AG08396 (cell line): ENCODE measurements at places on chromosomes 5 and 9.
A peak's percentile ranks its signal among the peaks of the same experiment; 100 is the strongest.

GRCh38 chr5:62139741-62140140, 166.3 kb upstream of the KIF2A start:
- DNase-seq, result no peak

GRCh38 chr5:179138568-179138925, 78.4 kb downstream of the ZNF354C start:
- no peak for DNase-seq

DNA sequence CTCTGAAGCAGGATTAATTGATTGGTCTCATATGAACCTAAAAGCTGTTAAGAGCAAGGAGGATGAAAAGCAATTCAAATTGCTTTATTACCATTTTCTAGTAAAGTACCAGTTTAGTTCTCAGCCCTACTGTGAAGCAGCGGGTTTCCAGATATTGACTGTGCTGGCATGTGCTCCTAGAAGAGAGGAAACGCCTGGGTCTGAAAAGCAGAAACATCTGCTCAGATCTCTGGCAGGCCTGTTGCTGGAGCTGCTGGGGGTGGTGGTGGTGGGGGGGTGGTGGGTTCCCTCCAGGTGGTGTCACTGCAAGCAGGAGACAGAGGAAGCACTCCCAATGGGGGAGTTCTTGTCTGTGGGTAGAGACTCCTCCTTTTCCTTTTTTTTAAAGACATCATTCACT, 105.5 kb upstream of the ZNF462 start:
- DNase-seq, result no peak

DNA sequence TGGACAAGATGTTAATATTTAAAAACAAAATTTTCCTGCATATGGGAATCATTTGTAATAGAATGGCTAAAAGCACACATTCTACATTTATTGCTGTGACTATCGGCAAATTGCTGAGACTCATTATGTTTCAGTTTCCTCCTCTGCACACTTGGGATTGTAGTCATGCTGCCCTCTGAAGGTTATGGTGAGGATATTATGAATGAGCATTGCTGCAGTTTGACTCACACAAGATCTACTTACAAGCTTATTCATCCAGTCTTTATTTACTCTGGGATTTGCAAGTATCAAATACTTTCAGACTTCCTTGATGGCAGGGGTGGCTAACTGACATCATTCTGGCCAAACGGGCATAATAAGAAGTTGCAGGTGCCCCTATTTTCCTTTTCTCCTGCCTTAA, 9.5 kb upstream of the NFIL3 start:
- DNase-seq, result peak; percentile 79

DNA sequence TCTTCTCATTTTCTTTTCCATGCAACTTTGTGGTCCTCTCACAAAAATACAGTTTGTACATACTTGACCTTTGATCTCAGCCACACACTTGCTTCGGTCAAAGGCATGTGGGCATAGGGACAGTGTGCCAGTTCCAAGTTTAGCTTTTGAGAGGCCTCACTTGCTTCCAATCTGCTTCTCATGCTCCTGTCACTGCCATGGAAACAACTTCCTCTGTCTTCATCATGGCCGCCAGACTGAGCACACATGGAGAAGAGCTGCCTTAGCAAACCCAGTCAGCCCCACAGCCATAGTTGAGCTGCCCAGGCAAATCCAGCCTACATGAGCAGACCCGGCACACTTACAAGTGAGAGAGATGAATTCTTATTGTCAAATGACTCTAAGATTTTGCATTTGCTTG, 138.2 kb upstream of the TUSC1 start:
- no peak for DNase-seq

DNA sequence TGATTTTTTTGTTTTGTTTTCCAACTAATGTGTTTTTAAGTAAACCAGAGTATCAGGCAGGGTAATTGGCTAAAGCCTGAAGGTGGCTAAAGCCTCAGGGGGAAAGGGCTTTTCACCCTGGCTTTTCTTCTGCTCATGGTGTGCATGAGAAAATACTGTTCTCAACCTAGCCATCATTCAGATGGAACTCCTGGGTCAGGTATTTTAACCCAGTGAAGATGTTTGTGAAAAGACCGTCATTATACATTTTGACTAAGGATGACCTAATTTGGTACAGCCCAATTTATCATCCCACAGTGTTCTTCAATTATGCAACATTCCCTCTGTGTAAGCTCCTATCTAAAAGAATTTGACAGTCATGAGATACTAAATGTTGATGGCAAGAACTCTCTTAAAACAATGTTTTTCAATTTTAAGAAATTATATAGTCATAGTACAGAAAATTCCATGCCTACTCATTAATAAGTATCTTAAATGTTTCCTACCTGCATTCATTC, 209.5 kb upstream of the TARS1 start:
- no peak for DNase-seq

DNA sequence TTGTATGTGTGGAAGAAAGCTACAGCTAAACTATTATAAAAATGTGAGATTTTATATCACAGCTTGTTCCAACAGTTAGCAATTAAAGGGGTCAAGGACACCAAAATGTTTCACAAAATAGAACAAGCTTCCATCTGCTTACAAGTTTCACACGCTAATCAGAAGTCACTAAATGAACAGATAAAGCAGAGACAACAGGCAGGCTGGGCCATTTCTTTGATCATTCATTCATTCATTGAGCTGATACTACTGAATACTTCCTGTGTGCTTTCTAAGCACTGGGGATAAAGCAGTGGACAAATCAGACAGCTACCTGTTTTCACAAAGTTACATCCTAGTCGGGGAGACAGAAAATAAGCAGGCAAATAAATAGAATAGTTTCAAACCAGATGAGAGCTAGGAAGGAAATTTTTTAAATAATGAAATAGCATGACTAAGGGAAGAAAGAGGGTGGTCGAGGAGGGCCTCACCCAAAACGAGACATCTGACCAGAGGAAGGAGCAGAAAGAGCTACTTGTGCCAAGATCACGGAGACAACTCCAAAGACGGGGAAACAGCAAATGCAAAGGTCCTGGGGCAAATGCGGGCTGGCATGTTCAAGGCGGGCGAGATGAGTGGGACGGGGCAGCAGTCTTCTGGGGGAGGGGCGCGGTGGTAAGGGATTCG, 1.2 kb downstream of the MAPK9 start:
- DNase-seq, result no peak

DNA sequence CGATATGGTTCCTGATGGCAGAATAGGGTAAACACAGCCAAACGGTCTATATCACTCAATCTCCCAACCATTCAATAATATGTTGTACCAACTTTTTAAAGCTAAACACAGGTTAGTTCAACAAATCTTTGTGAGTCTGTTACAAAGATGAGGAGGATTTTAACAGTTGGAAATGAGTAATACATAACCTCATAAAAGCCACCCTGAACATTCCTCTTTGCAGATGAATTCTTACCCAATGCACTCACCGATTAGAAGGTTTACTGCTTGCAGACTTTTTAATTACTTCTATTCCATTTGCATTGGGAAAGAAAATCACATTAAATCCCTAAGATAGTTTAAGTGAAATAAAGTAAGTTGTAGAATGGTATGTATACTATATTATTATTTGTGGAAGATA, 23.3 kb upstream of the TRMT10B start:
- DNase-seq, result no peak

- DNase-seq, result no peak
Observed at GRCh38 chr9:133028221-133028620, 2.6 kb upstream of the GTF3C5 start.

- no peak for DNase-seq
Observed at GRCh38 chr5:180370861-180371641, 17.9 kb upstream of the GFPT2 start.

DNA sequence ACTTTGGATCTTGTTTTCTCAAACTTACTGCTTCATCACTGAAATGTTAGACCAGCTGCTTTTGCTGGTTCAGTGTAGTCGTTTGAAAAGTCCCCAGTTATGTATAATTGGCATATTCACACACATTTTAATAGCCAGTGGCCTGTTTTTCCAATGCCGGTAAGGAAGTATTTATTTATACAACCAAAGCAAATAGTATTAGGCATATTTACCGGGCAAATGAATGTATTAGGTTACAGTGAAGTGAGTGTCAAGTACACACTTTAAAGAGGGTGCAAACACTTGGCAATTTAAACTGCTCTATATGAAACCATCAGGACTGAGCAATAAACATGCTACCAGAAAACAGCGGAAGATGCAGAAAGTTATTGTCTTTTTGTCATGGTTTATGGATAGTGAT, 242.9 kb downstream of the MCTP1 start:
- DNase-seq, result no peak

DNA sequence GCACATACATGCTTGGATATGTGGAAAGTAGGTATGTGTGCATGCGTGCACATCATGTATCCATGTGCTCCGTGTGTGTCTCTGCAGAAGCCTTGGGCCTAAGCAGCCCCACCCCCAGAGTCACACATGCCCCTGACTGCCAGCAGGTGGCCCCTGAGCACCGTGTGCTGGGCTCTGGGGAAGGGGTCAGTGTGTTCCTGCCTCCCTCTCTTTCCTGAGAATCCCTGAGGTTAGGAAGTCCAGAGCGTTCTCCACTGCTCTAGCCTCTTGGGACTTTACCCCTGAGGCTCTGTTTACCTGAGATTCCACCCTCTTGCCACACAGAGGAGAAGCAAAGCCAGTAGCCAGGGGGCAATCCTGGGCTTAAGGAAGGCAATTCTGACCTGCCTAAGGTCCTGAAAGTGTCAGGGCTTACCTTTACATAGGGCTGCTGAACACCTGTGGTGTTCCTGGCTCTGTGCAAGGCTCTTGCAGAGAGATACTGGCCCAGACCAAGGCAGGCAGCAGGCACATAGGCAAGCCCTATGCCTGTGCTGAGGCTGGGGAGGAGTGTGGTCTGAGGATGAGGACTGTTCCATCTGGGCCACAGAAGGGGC, 207.3 kb downstream of the TMEM38B start:
- no peak for DNase-seq

DNA sequence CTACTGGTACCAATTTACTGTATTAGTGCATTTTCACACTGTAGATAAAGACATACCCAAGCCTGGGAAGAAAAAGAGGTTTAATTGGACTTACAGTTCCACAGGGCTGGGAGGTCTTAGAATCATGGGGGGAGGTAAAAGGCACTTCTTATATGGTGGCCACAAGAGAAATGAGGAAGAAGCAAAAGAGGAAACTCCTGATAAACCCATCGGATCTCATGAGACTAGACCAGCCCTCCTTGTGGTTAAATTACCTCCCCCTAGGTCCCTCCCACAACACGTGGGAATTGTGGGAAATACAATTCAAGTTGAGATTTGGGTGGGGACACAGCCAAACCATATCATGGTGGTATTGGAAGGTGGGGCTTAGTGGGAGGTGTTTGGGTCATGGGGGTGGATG, 56.5 kb upstream of the SPDL1 start:
- no peak for DNase-seq
